ELR (cell line): ENCODE measurements at places on chromosomes 7 and 10.

DNA sequence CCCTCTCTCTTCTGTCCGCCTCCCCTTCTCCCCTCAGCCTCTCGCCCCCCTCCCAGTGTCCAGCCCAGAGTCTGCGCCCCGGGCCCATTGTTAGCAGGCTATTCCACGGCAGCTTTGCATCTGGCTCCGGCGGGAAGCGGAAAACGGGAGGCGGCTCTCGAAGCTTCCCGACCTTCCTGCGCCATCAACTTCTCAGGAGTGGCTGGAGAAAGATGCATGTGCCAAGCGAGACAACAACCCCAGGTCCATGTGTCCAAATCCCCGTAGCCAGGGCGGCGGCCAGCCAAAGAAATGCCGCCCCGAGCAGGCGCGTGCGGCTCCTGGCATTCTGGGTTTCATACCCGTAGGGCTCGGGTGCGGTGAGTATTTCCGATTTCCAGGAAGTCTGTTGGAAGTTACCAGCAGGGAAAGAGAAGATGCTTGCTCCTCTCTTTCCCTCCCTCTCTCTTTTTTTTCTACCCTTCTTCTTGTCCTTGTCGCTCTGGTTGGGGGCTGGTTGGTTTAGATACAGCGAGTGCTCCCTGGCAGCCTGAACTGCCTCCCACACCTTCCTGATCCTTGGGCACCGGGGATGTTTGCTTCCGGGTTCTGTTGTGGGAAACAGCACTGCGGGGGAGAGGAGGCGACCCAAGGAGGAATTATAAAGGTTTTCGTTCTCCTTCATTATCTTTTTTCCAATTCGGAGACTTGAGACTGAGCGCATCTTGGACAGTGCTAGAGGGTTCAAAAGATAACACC, 1.2 kb upstream of the HOXA2 start:
- DNase-seq: no peak

DNA sequence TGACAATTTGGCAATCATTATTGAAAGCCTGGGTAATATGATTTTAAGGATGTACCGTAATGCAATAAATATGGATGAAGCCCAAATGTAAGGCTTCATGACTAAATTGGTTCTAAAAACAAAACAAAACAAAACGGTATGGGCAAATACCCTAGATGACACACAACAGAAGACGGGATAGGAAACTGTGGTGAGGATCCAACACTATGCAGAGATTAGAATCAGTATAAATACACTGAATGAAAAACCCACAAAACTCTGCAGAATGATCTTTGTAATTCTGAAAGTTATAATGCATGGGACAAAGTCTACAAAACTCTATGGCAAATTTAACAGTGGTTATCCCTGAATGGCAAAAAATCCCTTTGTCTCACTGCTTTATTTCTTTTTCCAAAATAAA, 57.6 kb downstream of the MALSU1 start:
- peak; percentile 71 for DNase-seq

DNA sequence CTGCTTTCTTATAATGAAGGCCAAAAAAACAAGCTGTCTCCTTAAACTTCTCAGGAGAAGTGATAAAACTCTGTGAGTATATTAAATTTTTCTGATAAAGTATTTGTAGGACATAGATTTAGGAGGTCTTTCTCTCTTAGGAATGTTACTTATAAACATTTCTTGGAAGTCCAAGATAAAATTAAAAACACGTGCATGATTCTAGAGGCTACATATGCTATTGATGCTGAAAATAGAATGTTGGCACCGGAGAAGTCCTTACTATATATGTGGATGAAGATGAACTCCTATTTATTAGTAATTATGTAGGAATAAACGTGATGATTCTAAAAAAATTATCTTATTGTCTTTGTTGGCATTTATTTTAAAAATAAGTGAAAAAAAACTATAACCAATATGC, 241.3 kb upstream of the LRRTM3 start:
- no peak for DNase-seq

DNA sequence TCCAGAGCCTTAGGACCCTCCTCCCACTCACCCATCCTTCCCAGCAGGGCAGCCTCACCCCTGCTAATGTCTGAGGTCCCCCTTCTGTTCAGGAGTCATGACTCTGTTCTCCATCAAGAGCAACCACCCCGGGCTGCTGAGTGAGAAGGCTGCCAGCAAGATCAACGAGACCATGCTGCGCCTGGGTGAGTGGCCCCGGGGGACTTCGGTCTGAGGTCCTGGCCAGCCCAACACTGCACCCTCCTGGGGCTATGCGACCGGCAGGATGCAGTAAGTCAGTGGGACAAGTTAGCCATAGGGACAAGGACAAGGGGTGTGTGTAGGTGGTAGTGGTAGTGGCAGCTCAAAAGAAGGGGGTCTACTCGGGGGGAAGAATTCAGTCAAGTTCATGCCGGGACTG, 16.2 kb upstream of the AHCYL2 start:
- no peak for DNase-seq

- DNase-seq: peak; percentile 68
These were observed 95.4 kb upstream of the SEMA3C start for GRCh38 chr7:81014266-81014665.

DNA sequence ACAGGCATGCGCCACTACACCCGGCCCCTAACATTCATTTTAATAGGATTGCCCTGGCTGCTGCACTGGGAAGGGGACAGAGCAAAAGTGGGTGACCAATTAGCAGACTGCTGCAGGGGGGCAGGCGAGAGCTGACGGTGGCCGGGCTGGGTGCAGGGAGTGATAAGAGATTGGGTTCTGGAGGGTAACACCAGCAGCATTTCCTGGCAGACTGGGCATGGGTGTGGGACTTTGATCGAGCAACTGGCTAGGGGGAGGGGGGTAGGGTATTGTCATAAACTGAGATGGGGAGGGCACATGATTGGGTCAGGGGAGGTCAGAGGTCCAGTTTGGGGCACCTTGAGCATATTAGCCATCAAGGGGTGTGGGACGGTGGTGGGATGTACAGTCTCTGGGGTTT, 20.2 kb upstream of the AMZ1 start:
- no peak for DNase-seq

GRCh38 chr7:121337398-121337797, 8.6 kb downstream of the WNT16 start:
- peak; percentile 27 for DNase-seq

GRCh38 chr10:86104156-86104555, 262.4 kb downstream of the GRID1 start:
- no peak for DNase-seq

DNA sequence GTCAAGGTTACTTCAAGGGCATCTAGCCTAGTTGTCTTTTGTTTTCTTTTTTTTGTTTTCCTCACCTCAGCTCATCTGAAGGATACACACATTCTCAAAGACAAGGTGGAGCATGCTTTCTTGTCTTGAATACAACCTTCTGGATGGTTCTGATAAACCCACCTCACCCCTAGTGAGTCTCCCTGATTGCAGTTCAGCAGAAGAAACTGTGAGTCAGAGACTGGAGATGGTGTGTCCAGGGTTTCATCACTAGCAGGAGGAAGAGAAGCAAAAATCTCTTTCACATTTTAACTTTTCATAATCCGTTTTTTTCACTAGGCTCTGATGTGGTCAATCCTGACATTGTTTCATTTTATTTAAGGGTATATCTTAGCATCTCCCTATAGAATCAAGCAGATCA, 143.0 kb upstream of the NRBF2 start:
- DNase-seq: peak; percentile 19

GRCh38 chr7:102211590-102212550, 74.8 kb upstream of the SH2B2 start:
- no peak for DNase-seq

DNA sequence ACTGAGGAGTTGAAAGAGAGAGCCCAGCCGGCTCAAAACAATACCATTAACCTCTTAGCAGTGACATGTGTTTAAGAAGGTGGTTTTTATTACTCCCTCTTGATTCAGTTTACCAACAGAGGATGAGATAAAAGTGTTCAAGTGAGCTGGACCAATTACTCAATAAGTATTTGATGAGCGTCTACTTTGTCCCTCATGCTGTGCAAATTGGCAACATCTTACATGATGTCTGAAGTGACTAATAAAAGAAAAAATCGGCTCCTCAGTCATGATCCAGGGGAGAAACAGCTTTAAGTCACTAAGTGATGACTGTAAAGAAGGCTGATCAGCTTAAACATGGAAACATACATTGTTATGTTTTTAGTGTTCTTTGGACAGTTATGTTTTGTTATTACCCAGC, 7.8 kb downstream of the WNT16 start:
- DNase-seq: peak; percentile 53

DNA sequence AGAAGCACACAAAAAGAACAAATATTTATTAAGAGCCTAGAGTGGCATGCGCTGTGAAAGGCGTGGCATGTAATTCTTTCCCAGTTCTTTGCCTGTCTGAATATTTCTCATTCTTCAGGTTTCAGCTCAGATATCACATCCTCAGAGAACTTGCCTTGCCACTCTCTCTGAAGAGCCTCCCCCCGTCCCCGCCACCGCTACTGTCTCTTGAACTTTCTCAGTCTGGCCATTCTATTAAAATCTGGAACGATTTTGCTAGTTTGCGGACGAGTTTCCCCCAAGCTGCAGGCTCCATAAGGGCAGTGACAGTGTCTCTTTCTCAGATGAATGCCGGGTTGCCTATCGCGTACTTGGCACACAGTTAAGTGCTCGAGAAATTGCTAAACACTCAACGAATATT, 787 bp upstream of the PLEKHA1 start:
- DNase-seq: peak; percentile 11

DNA sequence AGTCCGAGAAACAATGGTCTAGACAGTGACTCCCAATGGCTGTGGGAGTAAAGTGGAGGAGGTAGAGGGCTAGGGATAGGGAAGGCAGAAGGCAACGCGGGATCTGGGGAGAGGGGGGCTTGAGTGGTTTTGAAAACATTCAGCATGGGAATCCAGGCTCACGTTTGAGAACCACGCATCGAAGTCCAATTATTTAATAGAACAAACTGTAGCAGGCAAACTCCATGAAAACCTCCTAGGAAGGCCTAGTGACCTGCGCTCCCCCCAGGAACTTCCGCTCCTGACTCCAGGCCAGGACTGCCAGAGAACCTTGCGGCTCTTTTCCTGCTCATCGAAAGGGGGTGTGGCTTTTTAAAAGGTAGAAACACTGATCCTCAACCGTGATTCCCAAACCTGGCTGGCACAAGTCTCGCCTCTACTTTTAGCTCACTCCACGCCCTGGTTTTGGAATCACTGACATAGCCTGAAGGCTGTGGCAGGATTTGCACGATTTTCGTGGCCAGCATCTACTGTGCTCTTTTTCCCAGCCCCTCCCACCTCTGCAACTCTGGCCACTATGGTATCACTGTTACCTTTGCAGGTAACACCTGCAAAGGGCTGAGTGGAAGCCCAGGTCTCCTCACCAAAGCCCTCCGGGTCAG, 43.4 kb downstream of the MYOF start:
- DNase-seq: peak; percentile 16

DNA sequence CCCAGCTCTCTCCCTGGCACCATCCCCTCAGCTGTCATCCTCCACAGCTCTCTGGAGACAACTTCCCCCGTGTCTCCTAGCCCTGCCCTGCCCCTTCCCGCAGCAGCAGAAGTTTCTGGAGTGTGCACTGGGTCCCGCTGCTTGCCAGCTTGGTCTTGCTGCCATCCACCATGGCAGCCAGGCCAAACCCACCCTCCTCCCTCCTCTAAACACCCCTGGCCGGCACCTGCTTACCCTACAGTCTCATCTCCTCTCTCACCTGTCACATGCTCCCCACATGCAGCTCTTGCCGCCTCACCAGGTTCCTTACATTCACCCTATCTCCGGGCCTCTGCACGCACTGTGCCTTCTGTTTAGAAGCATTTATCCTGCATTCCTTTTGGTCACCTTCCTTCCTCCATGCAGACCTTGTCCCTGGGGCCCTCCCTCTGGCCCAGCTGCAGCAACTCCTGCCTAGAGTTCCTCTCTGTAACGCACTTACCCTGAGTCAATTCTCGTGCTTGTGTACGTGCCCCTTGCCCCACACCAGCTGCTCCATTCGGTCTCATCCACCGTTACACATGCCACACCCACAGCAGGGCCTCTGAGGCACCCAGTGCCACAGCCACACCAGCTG, 93.9 kb upstream of the RET start:
- DNase-seq: no peak

GRCh38 chr7:76165106-76165972, 36.4 kb upstream of the SRRM3 start:
- DNase-seq: no peak

- DNase-seq: no peak
These were observed 19.1 kb downstream of the DNAJB6 start for GRCh38 chr7:157355784-157356511.

GRCh38 chr10:80518807-80519360, 18.8 kb upstream of the SH2D4B start:
- no peak for DNase-seq

DNA sequence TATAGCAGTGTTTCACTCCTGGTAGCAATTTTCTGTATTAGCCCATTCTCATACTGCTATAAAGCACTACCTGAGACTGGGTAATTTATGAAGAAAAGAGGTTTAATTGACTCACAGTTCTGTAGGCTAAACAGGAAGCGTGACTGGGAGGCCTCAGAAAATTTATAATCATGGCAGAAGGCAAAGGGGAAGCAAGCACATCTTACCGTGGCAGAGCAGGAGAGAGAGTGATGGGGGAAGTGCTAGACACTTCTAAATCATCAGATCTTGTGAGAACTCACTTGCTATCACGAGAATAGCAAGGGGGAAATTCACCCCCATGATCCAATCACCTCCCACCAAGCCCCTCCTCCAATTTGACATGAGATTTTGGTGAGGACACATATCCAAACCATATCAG, 131.6 kb upstream of the EFCAB10 start:
- DNase-seq: no peak

DNA sequence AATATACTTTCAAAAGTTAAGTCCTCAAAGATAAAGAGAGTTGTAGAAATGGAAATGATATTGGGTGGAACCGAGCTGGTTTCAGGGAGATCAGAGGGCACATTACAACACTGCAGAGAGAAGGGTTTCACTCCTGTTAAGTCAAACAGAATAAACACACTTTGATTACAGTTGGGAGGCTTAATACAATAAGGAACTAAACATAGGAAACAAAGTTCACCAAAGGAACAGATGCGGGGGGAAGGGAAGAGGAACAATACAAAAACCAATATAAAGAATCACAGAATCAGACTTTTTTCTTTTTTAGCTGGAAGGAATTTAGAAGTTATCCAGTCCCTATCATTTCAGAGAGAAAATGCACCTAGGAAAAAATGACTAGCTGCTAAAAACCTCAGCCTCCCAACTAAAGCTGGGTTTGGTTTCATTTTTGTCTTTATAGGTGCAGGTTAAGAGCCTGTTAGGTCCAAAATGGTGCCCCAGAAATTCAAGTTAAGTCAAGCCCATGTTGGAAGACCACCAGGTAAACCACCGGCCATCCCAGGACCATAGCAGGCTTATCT, 81.9 kb downstream of the DNMBP start:
- DNase-seq: no peak

DNA sequence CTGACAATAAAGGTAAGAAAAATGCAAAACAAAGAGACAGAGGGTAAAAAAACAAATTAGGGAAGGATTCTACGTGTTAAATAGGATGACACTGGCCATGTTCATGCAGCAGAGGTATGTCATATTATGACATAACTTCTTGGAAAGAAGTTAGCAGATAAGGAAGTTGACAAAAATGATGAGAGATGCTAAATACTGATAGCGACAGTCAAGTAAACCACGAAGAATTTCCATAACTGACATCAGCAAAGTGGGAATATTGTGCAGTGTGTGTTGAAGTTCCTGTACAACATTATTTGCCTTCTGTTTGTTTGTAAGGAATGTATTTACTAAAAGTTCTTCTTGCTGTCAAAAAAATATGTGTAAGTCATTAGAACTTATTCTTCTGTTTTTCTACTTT, 29.5 kb downstream of the MDH2 start:
- DNase-seq: peak; percentile 39

- no peak for DNase-seq
These were observed 14.8 kb downstream of the PDAP1 start for GRCh38 chr7:99393355-99394187.

GRCh38 chr10:93462371-93462770, 19.8 kb downstream of the MYOF start:
- peak; percentile 38 for DNase-seq
